ENCODE measurements at places on chromosomes 3 and 15. TPM values are rescaled to one million over a fixed set of nuclear protein-coding genes. Genes with fewer than 3 reads are reported as not detected.

DNA sequence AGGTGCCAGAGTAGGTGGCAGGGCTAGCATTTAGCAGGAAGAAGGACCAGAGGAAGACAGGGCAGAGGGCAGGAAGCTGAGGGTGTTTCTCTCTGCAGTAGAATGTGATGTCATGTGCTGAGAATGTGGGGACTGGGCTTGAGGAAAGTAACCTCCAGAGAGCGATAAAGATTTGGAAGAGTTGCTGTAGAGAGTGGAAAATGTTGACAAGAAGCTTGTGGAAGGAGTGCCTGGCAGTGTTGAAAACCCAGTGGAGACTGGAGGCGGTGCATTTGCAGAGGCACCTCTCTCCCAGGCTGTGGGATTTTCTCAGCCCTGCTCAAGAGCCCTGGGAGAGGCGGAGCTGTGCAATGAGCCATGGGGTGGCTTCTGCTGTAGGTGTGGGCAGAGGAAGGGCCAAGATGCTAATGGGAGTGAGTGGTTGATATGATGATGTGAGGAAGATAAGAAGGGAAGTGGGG lies 54.8 kb downstream of the MESD start:
- DNase-seq = peak; percentile 16

DNA sequence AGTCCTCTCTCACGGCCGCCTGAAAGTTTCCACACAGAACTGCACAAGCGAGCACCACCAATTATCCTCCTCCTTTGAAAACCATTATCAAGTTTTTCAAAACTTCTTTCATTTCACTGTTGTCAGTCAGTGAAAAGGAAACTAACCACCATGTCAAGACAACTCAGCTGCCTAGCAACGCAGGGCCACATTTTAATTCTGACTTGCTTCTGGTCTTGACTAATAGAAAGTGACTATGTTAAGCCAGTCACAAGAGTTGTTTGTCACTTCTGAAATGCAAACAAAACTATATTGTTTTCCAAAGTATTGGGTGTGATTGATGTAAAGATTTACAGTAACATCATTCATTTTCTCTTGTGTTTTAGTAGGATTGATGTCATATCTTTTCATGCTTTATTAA lies 612.8 kb upstream of the AGTR1 start:
- no peak for DNase-seq

DNA sequence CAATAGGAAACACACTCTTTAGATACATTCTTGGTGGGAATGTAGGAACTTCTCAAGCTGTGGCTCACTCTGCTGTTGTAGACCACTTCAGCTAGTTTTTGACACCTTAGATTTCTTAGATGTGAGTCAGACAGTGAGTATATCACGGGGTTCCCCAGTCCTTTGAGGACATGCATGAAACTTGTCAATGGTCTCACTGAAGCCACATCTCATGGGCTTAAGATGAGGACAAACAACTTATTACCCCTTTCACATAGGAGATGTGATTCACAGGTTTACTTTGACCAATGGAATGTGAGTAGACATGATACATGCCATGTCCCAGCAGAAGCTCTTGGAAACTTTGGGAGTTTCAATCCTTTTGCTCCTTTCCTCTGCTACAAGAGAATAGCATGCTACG lies 325.5 kb downstream of the CHST2 start:
- no peak for DNase-seq

- no peak for DNase-seq
These were observed 1.5 kb downstream of the SNX33 start for GRCh38 chr15:75649045-75649761.

DNA sequence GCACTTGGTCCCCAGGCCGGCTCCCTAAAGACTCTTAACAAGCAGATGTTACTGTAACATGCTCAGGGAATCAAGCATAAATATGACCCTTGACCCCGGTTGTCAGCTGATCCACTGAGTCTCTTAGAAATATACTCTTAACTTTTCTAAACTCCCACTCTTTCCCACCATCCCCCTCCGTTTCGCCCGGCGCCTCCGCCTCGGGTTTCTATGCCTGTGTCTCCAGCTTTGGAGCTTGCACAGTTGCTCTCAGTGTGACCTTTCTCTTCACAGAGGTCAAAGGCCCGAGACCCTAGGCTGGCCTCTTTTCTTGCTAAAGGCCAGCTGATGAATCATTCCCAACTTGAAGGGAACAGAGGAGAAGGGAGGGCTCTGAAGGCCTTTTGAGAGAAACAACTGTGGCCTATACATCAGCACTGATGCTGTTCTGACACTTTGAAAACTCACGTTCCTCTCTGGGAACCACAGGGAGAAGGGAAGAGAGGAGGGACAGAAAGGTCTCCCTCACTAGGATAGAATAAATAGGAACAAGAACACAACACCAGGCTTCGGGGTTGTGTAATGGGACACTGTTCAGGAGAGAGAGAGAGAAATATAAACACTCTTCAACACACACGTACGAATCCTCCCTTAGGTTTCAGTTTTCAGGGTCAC lies 484.5 kb upstream of the NR2F2 start:
- DNase-seq = peak; percentile 33

DNA sequence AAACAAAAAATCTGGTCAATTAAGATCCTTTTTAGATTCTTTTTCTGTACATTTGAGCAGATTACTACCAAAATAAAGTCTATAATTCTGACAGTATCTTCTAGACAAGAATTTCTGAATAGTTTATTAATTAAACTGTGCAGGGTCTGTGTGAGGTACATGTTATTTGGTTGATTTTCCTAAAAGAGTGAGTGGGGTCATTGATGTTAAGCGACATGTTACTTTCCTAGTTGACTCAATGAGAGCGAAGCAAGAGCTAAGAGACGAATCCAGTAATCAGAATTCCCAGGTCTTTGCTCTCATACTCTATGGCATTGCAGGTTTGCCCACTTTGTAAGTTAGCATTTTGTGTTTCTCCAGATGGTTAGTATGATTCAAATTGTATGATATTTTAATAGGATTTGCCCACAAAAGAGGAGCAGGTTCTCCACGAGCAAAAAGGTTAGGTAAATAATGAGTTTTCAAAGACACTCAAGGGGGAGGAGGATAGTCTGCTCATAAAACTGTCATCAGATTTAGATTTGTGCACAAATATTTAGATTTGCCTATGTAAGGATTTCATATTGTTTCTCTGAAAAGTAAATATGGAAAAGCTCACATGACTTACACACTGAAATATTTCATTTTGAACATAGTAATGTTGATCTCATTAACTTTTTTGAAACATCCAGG lies 217.2 kb upstream of the CGNL1 start:
- DNase-seq = no peak

DNA sequence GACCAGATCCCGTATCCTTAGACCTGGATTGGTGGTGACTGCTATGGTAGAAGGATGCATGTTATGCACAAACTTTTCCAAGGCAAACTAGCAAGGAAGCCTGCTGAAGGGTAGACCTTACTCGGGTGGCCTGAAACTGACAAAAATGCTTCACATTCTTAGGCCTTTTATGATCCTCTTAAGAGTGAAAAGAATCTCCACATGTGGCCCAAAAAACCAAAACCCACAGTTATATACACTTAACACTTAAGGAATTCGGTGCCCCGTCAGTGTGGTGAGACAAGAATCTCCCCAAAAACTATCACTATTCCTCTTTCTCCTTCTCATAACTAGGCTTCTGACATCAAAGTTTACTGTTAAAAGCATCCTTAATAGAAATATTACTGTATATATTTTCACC lies 130.1 kb upstream of the SOX2 start:
- DNase-seq = no peak

GRCh38 chr15:90863987-90864386 lies 4.4 kb upstream of the FURIN start:
- DNase-seq = no peak

GRCh38 chr3:197434830-197435229 lies 120.9 kb downstream of the BDH1 start:
- DNase-seq = no peak

DNA sequence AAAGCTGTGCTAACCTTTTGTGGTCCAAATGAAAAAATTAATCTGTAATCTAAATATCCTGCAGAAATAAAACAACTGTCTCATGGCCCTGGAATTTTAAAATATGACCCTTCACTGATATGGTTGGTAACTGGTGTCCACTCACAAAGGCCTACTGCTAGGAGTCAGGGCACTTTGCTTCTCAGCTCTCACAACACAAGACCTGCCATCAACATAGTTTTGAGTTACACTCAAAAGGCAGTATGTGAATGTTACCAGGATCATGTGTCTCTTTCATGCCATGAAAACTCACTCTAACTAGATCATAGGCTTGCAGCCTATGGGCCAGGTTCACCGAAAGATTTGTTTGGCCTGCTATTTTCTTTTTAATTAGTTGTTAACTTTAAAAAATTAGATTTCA lies 10.0 kb upstream of the MLF1 start:
- DNase-seq = no peak

GRCh38 chr3:17302774-17303173 lies 418.0 kb downstream of the PLCL2 start:
- DNase-seq = no peak

GRCh38 chr3:143120716-143121240 lies 1.2 kb downstream of the CHST2 start:
- no peak for DNase-seq

- no peak for DNase-seq
These were observed 535 bp downstream of the MCTP2 start for GRCh38 chr15:94231723-94232468.

- no peak for DNase-seq
These were observed 309.4 kb upstream of the SOX2 start for GRCh38 chr3:181402347-181402746.

DNA sequence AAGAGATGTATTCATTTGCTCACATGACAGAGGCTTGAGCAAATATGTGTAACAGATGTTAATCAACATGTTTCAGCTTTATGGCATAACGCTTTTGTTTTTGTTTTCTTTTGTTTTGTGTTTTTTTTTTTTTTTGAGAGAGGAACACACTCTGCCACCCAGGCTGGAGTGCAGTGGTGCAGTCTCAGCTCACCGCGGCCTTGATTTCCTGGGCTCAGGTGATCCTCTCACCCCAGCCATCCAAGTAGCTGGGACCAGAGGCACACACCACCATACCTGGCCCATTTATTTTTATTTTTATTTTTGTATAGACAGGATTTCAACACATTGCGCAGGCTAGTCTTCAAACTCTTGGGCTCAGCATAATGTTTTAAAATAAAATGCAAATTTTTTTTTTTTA lies 1504.4 kb upstream of the CADM2 start:
- no peak for DNase-seq

The C3orf70 gene
- 4.9 TPM for polyA plus RNA-seq

The CNTN3 gene
- polyA plus RNA-seq = 48.9 TPM

The ZKSCAN7 gene
- 19.4 TPM for polyA plus RNA-seq

The EXD1 gene
- 0.07 TPM for polyA plus RNA-seq
